ENCODE measurements at places on chromosomes 1 and 21.

- DNase-seq = no peak
These were observed 5.9 kb downstream of the SMG7 start for GRCh38 chr1:183477986-183478781.

- no peak for DNase-seq
These were observed 335.8 kb downstream of the CAMTA1 start for GRCh38 chr1:7120863-7121621.

- DNase-seq = no peak
These were observed 57.0 kb downstream of the YARS1 start for GRCh38 chr1:32759997-32760623.

DNA sequence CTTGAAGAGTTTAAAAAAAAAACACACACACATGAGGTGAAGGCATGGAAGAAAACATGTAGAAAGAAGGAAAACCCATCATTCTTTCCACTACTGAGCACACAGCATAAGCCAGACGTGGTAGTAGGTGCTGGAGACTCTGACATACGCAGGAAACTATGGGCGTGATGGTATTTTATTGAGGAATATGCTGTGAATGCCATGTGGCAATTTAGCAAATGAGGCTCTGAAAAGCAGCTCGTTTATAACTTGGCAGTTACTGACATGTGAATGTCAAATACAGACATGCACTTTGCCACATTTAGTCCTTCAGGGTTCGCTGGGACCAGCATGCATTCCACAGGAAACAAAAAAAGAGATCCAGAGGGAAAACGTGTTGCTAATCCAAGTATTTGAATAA, 74.3 kb upstream of the IFNAR2 start:
- DNase-seq = no peak

GRCh38 chr1:222995236-222995580, 147.8 kb downstream of the TLR5 start:
- DNase-seq = no peak

DNA sequence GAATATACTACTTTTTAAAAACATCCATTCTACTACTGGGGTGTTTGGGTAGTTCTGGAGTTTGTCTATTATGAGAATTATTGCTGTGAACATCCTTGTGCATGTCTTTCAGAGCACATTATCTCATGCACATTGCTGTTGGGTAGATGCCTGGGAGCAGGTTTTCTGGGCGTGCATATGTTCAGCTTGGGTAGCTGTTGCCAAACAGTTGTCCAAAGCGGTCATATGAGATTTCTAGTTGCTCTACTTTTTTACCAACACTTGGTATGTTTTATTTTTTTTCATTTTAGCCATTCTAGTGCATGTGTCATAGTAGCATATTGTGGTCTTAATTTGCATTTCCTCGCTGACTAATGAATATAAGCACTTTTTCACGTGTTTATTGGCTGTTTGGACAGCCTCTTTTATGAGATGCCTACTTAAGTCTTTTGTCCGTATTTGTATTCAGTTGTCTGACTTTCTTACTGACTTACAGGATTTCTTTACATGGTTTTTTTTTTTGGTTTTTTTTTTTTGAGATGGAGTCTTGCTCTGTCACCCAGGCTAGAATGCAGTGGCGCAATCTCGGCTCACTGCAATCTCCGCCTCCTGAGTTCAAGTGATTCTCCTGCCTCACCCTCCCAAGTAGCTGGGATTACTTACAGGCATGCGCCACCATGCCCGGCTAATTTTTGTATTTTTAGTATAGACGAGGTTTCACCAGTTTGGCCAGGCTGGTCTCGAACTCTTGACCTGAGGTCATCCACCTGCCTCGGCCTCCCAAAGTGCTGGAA, 18.1 kb downstream of the ZDHHC18 start:
- no peak for DNase-seq

- peak; percentile 50 for DNase-seq
These were observed 131.3 kb downstream of the TOMM20 start for GRCh38 chr1:234997201-234997895.

GRCh38 chr1:113931451-113931851, 2.3 kb downstream of the HIPK1 start:
- DNase-seq = no peak

DNA sequence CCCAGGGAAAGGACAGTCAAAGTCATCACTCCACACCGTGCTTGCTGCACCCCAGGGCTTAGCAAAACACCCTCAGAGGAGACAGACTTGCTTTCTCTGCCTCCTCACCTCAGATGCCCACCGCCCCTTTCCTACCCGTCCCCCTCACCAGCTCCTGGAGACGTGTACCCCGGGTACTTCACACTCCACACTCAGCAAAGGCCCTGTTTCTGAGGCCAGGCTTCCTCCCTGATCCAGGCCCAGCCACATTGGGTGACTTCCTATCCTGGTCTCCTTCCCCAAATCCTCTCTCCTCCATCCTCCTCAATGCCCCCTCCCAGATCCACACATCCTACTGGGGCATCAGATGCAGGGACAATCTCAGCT, 116.7 kb downstream of the DMRTB1 start:
- no peak for DNase-seq

DNA sequence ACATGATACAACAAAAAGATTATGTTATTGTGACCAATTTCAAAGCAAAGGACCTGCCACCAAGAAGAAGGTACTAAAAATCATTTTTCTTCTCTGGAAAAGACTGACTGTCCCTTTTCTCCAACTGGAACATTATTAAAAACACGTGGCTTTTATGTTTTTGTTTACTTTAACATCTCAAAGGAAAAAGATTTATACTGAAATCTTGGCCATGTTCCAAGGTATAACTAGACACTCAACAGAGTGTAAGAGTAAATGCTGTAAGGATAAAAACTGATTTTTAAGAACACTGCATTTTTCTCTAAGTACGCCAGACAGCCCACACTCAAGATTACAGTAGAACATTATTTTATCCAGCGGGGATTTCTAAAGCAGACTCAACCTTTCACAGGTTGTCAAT, 62.1 kb downstream of the BRWD1 start:
- peak; percentile 19 for DNase-seq

DNA sequence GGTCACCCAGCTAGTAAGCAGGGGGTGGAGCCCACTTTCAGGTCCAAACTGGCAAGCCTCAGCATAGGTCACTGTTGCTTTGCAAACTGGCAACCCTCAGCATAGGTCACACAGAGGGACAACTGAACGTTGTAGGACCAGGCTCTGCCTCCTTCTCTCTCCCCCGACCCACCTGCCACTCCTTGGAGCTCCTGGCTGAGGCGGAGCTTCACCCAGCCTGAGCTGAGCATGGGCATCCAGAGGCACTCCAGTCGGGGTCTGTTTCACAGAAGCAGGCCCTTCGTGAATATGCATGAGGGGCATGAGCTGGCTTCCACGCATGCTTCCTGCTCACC, 24.2 kb downstream of the CAPZB start:
- DNase-seq = no peak

GRCh38 chr1:157496121-157496526, 56.2 kb downstream of the FCRL5 start:
- peak; percentile 22 for DNase-seq

DNA sequence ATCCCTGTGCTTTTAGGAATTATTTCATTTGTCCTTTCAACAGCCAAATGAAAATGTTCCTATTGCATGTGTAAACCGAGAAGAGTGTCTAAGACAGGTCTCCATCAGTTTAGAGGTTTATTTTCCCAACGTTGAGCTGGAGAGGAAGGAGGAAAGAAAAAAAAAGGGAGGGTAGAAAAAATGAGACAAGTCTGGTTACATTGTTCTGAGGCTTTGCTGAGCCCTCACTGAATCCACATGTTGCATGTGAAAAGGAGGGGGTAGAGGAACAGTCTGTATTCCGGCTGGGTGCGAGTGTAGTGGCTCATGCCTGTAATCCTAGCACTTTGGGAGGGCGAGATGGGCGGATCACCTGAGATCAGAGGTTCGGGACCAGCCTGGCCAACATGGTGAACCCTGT, 19.2 kb upstream of the PDIK1L start:
- no peak for DNase-seq
